MM.1S (cell line): ENCODE measurements at places on chromosomes 2 and 18.

- no peak for DNase-seq
Measured at GRCh38 chr18:79634593-79635426, 44.8 kb upstream of the CTDP1 start.

- no peak for DNase-seq
Measured at GRCh38 chr18:8767340-8767739, 62.0 kb downstream of the MTCL1 start.

DNA sequence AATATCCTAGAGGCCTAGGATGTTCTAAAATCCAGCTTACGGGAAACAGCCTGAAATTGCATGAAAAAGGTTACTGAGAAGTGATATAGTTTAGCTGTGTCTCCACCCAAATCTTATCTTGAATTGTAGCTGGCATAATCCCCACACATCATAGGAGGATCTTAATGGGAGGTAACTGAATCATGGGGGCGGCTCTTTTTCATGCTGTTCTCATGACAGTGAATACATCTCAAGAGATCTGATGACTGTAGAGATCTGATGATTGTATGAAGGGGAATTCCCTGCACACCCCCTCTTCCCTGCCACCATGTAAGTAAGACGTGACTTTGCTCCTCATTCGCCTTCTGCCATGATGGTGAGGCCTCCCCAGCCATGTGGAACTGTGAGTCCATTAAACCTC lies 385.6 kb upstream of the ID2 start:
- DNase-seq, result no peak

DNA sequence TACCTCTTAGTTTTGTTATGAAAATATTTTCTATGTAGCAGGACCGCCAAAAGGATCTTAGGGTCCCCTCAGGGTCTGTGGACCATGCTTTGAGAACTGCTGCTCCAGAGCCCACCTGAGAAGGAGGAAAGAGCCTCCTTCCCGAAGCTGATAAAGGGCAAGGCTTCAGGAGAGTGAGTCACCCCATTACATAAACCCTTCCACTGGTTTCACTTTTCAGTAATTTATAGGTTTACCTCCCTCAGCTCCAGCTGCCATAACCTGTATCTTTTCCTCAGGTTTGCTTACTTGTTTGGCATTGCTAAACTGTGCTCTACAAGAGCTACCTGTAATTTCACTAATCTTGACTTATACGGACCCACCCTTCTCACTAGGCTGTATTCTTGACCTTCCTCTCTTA lies 6.6 kb downstream of the TTLL4 start:
- no peak for DNase-seq

DNA sequence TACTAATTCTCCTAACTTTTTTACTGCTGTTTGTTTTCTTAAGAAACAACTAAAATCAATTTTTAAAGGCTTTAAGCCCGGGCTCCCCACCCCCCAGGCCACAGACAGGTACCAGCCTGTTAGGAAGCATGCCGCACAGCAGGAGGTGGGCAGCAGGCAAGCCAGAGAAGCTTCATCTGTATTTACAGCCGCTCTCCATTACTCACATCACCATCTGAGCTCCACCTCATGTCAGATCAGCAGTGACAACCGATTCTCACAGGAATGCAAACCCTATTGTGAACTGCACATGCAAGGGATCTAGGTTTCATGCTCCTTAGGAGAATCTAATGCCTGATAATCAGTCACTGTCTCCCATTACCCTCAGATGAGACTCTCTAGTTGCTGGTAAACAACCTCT lies 517.0 kb downstream of the NRXN1 start:
- DNase-seq, result no peak

- peak; percentile 24 for DNase-seq
Measured at GRCh38 chr2:20447437-20448245, 767 bp downstream of the RHOB start.

DNA sequence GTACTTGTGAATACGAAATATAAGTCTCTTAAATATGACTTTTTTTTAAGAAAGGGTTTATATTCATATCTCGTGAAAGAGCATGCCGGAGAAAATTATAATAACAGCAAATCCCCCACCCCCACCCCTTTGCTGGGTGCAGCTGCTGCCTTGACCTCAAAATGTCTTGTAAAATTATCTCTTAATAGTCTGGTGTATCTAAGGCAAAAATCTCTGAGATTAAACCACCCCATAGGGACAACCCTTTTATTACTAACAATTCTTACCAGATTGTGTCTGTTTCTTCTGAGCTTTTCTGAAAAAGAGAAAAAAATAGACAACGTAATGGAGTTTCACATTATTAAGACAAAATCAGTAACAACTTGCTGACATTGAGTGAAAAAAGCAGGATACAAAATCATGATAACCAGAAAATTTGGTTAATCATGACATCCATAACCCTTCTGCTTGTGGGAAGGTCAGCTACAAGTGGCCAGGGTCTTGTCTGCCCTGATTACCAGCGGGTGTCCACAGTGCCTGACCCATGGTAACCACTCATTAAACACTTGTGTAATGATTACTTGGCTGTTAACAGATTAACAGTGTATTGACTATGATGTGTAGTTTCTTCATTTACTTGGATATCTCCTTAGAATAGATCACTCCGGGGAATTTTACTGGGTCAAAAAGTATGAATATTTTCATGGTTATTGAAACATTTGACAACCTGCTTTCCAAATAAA lies 1.5 kb downstream of the STRADB start:
- no peak for DNase-seq

DNA sequence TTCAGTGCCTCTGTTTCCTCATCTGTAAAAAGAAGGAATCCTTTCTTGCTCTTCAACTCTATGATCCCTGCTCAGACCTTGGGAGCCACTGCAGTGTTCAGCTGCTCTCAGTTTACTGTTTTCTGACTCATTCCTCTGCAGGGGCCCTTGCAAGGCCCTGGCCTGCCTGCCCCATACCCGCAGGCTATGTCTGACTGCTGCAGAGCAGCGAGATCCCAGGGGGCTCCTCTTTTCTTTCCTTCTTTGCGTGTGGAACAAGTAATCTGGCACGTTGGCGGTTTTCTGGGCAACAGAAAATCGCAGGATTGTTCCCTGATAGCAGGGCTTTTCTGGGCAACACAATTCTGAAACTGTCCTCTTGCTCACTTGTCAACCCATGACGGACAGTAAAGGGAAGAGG lies 376.0 kb downstream of the DCC start:
- DNase-seq, result no peak

DNA sequence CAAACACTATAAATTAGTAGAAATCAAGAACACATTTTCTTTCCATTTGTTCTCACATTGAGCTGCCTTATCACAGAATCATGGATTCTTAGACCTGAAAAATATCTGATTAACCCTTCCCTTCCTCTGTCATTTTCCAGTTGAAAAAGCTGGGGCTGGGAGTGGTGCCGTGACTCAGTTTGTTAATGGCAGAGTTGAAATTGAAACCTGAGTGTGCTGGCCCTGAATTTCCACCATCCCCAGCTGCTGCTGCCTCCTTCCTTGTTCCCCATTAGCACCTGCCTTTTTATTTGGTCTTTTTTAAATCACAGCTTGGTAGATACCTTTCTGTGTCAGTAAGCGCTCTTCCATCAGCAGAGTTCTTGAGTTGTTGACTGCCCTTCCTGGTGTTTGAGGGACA lies 10.6 kb downstream of the FARP2 start:
- DNase-seq, result no peak

- DNase-seq, result no peak
Measured at GRCh38 chr18:10060841-10061240, 147.0 kb downstream of the VAPA start.

- DNase-seq, result no peak
Measured at GRCh38 chr18:78448106-78448505, 531.5 kb upstream of the SALL3 start.

DNA sequence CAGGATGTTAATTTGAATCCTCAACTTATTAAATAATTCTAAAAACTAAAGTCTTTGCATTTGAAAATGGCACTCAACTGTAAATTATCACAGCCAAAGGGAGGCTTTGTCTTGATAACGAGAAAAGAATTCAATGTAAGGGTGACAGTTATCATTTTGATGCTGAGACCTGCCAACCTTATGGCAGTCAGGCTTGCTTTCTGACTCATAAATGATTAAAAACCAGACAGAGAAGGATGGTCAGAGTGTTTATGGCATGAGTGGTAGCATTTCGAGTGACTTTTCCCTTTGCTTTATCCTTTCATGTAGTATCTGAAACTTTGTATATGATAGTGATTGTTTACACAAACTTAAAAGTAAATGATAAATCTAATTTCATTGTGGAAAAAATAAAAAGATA lies 53.9 kb upstream of the EPC2 start:
- DNase-seq, result no peak

DNA sequence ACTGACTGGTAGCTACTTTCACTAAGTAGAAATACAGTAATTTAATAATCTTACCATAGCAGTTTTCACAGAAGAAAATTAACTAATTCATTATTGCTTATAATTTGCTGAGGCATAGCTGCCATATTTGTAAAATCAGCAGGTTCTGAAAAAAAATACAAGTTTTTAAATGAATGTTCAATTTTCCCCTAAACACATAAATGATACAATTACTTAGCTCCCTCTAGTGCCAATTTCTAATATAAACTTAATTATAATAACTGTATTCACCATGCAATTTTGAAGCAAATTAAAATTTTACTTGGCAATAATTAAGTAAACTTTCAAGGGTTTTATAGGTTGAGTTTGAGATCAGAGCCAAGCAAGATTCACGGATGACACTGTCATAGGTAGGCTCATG lies 1321.6 kb upstream of the ACVR2A start:
- peak; percentile 15 for DNase-seq

- DNase-seq, result no peak
Measured at GRCh38 chr2:186422226-186422625, 63.8 kb upstream of the ZC3H15 start.

DNA sequence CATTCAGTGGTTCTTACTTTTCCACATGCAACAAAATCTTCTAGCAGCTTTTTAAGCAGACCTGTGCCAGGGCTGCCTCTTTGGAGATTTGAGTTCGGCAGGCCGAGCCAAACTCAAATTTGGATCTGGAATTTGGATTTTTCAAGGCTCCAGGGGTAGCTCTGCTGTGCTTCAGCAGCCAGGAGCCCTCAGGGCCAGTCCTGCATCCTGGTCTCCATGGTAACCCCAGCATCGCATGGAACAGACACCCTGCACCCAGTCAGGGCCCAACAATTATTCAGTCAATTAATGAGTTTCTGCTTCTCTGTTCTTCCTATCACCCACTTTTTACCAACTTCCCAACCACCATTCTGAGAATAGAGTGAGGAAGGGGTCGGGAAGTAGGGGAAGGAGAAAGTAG lies 30.0 kb downstream of the EN1 start:
- no peak for DNase-seq

- no peak for DNase-seq
Measured at GRCh38 chr18:55106906-55107305, 147.6 kb upstream of the CCDC68 start.

DNA sequence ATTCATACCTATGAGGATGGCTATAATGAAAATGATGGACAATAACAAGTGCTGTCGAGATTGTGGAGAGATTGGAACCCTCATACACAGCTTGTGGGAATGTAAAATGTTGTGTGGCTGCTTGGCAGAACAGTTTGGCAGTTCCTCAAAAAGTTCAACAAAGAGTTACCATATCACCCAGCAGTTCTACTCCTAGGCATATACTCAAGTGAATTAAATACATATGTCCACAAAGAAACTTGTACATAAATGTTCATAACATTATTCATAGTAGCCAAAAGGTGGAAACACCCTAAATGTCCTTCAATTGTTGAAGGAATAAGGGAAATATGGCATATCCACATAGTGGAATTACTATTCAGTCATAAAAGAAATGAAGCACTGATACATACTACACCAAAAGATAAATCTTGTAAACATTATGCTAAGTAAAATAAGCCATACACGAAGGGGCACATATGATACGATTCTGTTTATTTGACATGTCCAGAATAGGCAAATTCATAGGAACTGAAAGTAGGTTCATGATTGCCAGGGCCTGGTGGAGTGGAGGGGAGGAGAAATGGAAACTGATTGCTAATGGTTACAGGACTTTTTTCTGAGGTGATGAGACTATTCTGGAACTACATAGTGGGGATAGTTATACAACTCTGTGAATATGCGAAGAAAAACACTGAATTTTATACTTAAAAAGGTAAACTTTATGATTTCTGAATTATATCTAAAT lies 92.1 kb downstream of the ADAM23 start:
- peak; percentile 68 for DNase-seq

DNA sequence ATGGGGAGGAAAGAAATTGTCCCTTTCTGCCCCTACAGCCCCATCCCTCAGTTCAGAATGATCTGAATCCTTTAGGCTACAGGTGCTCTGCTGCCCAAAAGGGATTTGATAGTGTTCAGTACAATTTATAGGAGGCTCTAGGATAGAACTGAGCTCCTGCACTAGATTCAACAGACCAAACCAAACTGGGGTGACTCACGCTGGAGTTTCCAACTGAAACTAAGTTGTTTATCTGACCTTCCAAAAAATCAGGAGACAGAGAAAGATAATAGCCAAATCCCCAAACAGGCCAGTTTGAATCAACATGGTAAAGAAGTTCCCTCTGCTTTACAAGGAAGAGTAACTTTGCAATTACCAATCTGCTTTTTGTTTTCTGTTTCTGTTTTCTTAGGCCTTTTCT lies 72.7 kb upstream of the MBOAT2 start:
- no peak for DNase-seq

GRCh38 chr2:173520918-173521317 lies 166.2 kb downstream of the CDCA7 start:
- no peak for DNase-seq

- DNase-seq, result no peak
Measured at GRCh38 chr2:109422071-109422757, 191.6 kb downstream of the SEPTIN10 start.

DNA sequence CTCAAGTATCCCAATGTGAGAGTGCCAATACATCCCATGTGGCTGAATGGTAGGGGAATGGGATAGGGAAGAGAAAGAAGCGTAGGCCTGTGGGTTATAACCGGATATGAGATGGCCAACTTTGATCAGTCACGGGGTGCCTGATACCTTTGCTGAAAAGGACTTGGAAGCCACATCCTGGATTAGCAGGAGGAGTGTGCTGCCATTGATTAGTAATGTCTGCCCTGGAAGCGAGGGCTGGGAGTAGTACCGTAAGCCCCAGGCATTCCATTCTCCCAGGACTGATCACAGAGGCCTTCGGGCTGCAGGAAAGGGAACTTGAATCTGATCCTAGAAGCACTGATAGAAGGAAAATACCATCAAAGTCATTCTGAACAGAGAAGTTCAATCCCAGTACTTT lies 218.5 kb downstream of the TFCP2L1 start:
- no peak for DNase-seq

DNA sequence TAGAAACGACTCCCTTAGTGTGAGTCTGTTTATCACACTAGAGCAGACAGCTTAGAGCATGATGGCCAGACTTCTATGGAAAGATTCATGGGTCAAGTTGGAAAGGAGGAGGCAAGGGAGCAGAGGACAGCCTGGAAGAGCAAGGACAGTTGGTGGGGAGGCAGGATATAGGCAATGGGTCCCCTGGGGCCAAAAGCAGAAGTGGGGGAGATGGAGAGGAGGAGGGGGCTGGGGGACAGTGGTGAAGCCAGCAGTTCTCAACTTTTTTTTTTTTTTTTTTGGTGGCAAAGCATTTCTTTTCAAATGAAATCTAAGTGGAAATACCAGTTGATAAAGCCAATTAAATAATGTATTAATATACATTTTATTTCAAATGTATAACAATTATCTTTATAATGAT lies 197.9 kb downstream of the HRH4 start:
- DNase-seq, result no peak
